ENCODE measurements at places on chromosomes 7 and 10.

- no peaks in the 10 kb centered on the region for H3K36me3 ChIP-seq
- peak; percentile 62 for DNase-seq
- H3K27me3 ChIP-seq, result no peaks in the 10 kb centered on the region
- no peak overlapping the region for H3K27ac ChIP-seq
- no peak overlapping the region for H3K4me3 ChIP-seq
- H3K4me1 ChIP-seq, result no peaks in the 10 kb centered on the region
Observed at GRCh38 chr7:84336303-84336702, 141.7 kb upstream of the SEMA3A start.

DNA sequence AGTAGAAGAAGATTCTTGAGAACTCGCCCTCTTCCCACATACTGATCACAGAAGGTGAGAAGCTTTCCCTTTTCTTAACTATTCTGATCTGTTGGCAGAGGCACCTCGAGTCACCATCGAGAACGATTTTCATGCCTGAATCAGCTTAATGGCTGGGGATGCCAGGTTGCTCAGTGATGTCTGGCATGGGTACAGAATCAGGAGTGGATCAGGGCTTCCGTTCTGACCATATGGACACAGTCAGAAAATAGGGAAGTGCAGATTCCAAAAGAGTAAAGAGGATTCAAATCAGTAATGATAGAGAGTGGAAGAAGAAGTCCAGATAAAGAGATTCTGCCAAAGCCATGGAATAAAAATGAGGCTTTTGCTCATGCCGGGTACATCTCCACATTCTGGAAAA, 52.0 kb upstream of the GRB10 start:
- no peak for DNase-seq
- no peaks in the 10 kb centered on the region for H3K36me3 ChIP-seq
- H3K4me1 ChIP-seq, result peaks cover 15% of the 10 kb centered on the region

GRCh38 chr10:61398366-61399129, 54.6 kb downstream of the TMEM26 start:
- no peaks in the 10 kb centered on the region for H3K27me3 ChIP-seq
- H3K36me3 ChIP-seq, result no peaks in the 10 kb centered on the region
- H3K4me3 ChIP-seq, result no peak overlapping the region
- H3K4me1 ChIP-seq, result no peaks in the 10 kb centered on the region

GRCh38 chr7:105180002-105180401, 166.0 kb downstream of the KMT2E start:
- no peaks in the 10 kb centered on the region for H3K27me3 ChIP-seq
- no peak overlapping the region for H3K4me3 ChIP-seq
- H3K4me1 ChIP-seq, result no peaks in the 10 kb centered on the region
- no peaks in the 10 kb centered on the region for H3K36me3 ChIP-seq
- H3K27ac ChIP-seq, result no peak overlapping the region
- DNase-seq, result no peak

- peaks cover 35% of the 10 kb centered on the region for H3K4me1 ChIP-seq
- no peaks in the 10 kb centered on the region for H3K27me3 ChIP-seq
- peaks cover 1% of the 10 kb centered on the region for H3K36me3 ChIP-seq
- H3K4me3 ChIP-seq, result no peak overlapping the region
- DNase-seq, result no peak
Observed at GRCh38 chr7:47475880-47476227, 106.1 kb downstream of the TNS3 start.

GRCh38 chr10:52540479-52540984, 226.5 kb downstream of the DKK1 start:
- no peak overlapping the region for H3K4me3 ChIP-seq
- no peak overlapping the region for H3K27ac ChIP-seq
- H3K4me1 ChIP-seq, result no peaks in the 10 kb centered on the region
- H3K36me3 ChIP-seq, result no peaks in the 10 kb centered on the region
- no peaks in the 10 kb centered on the region for H3K27me3 ChIP-seq
- no peak for DNase-seq

- H3K27ac ChIP-seq, result no peak overlapping the region
- H3K27me3 ChIP-seq, result no peaks in the 10 kb centered on the region
- DNase-seq, result no peak
- H3K4me3 ChIP-seq, result no peak overlapping the region
Observed at GRCh38 chr7:151462306-151462779, 22.4 kb upstream of the CRYGN start.

GRCh38 chr10:30786131-30786530, 156.6 kb upstream of the LYZL2 start:
- H3K4me3 ChIP-seq, result no peak overlapping the region
- no peaks in the 10 kb centered on the region for H3K36me3 ChIP-seq
- H3K4me1 ChIP-seq, result peaks cover 20% of the 10 kb centered on the region
- no peak for DNase-seq

- H3K4me3 ChIP-seq, result peak overlapping the region; percentile 53
- peaks cover 5% of the 10 kb centered on the region for H3K4me1 ChIP-seq
- H3K27me3 ChIP-seq, result no peaks in the 10 kb centered on the region
- H3K27ac ChIP-seq, result peak overlapping the region; percentile 18
- DNase-seq, result peak; percentile 49
Observed at GRCh38 chr7:33039257-33039902, 23.2 kb downstream of the NT5C3A start.

GRCh38 chr7:157401567-157402387, 65.0 kb downstream of the DNAJB6 start:
- no peak overlapping the region for H3K4me3 ChIP-seq
- H3K27ac ChIP-seq, result no peak overlapping the region
- H3K36me3 ChIP-seq, result peaks cover 15% of the 10 kb centered on the region

GRCh38 chr7:127514499-127514898, 70.9 kb downstream of the GCC1 start:
- no peaks in the 10 kb centered on the region for H3K36me3 ChIP-seq
- no peak overlapping the region for H3K27ac ChIP-seq
- H3K4me1 ChIP-seq, result no peaks in the 10 kb centered on the region
- DNase-seq, result peak; percentile 36

- no peak for DNase-seq
- no peaks in the 10 kb centered on the region for H3K4me1 ChIP-seq
- H3K4me3 ChIP-seq, result no peak overlapping the region
- no peaks in the 10 kb centered on the region for H3K36me3 ChIP-seq
- H3K27ac ChIP-seq, result no peak overlapping the region
Observed at GRCh38 chr10:131532291-131532690, 220.8 kb upstream of the TCERG1L start.

DNA sequence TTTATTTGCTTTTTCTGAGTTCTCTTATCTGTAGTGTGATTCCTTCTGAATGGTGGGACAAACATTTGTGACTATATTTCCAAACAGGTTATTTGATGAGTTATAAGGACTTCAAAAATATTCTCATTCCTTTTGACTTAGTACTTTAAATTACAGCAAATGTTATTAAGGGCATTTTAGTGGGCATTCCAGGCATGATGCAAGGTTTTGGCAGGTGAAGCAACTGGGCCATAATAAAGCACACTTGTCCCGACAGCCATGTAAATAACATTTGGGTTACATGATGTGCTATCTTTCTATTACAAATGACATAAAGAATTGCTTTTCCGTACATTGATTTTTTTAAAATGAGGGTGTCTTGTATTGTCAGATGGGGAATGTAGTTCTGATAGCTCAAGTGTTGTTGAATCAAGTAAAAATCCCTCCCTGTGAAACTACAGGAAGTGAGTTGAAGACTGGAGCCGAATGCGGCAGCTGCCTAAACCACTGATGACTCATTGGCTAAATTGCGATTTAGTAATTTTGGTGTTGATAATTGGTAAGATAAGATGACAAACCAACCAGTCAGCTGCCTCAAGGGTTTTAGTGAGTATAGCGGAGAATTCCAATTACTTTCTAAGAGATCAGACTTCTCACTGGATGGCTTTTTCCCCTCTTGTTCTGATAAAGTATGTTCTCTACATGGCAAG, 231.3 kb upstream of the NPY start:
- H3K36me3 ChIP-seq, result no peaks in the 10 kb centered on the region
- H3K27me3 ChIP-seq, result no peaks in the 10 kb centered on the region
- DNase-seq, result peak; percentile 88

Measured in fibroblast of lung (primary cell).